ENCODE measurements at places on chromosomes 2 and 18.

DNA sequence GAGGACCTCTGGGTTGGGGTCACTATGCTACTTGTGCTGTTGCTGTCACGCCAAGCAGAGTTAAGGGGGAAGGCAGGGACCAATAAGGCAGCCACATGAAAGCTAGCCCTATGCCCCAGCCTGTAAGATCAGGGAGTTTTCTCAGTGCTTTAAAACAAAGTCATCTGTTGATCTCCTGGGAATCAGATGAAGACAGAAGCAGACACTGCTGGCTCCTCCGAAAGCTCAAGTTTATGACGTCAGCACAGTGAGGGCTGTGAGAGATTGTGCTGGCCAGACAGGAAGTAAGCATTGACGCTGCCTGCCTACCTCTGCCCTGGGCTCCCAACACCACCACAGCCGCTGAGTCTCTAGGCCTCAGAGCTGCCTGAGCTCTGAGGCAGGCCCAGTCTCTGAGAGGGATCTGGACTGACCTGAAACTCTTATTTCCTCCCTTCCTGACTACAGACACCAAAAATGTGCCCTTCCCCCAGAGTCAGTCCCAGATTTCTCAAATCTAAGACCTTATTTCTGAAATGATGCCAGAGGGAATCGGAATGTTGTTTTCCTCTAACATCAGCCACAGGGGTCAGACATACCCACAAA is 118.1 kb upstream of the EPAS1 start:
- peak; percentile 68 for DNase-seq

GRCh38 chr2:181774685-181775084 is 94.4 kb upstream of the NEUROD1 start:
- no peak for DNase-seq

GRCh38 chr2:128644718-128645256 is 326.1 kb upstream of the HS6ST1 start:
- DNase-seq: no peak

DNA sequence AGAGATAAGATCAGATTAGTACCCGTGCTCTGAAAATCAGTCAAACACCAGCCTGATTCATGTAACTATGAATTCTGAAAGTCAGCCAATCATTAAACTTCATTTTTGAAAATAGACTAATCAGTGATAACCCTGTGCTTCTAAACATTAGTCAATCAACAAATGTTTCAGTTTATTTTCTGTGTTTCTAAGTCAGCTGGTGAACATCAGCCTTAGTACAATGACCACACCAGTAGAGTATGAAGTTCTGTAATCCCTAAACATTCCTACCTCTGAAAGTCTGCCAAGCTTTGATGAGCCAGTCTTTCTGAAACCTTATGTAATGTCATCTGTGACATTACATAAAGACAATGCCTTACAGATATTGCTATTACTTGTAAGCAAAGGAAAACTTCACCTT is 807.4 kb upstream of the CRIM1 start:
- no peak for DNase-seq

DNA sequence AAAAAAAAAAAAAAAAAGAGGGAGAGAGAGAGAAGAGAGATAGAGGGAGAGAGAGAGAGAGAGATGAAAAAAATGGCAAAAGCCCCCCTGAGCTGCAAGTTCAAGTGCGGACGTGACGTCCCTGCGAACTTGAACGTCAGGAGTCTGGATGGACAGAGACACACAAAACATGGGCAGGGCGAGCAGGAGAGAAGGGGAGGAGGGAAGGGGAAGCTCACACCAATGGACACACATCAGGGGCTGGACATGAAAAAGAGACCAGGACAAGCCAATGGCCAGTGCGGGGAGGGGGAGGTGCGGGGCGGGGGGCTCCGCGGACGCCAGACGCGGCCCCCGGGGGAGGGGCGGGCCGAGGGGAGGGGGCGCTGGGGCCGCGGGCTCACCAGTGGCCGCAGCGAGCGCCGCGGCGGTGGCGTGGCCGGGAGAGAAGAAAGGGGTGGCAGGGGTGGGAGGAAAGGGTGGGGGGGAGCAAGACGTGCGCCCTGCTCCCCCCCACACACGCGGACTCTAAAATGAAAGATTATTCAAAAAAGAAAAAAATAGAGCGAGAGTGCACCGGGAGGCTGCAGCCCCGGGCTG is at the start of gene BCL11A:
BCL11A (minus strand) TSS at position 160 of the 579 bp plus-strand sequence. CDS start 384 bp downstream, outside the sequence.
- DNase-seq: no peak

DNA sequence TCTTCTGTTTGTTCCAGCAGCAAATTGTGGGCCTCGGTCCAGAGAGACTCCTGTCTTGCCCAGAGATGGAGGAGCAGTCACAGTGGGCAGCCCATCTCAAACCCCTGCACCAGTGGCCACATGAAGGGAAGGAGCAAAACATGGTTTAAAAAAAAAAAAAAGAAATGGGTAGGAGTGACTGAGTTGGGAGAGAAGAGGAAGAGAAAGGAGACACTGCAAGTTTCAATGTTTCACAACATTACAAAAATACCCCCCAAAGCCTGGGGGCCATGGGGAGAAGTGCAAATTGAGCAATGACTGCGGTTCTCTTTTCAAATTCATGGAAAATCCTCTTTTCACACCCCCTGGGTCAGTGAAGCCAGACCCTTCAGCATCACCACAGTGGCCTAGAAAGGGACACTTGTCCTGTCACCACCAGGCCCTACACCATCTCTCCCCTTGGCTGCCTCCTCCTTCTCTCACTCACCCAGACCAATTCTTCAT is 117.1 kb downstream of the ZFP36L2 start:
- DNase-seq: no peak

All from central memory CD8-positive, alpha-beta T cell (primary cell).